ENCODE measurements at places on chromosomes 12 and 14. TPM values are rescaled to one million over a fixed set of nuclear protein-coding genes. Genes with fewer than 3 reads are reported as not detected.

- DNase-seq, result no peak
These were observed 77.9 kb downstream of the NPAS3 start for GRCh38 chr14:33016613-33017012.

- peak; percentile 36 for DNase-seq
These were observed 123.1 kb downstream of the GALC start for GRCh38 chr14:87869619-87870583.

The KRT73 gene
- not detected for polyA plus RNA-seq

DNA sequence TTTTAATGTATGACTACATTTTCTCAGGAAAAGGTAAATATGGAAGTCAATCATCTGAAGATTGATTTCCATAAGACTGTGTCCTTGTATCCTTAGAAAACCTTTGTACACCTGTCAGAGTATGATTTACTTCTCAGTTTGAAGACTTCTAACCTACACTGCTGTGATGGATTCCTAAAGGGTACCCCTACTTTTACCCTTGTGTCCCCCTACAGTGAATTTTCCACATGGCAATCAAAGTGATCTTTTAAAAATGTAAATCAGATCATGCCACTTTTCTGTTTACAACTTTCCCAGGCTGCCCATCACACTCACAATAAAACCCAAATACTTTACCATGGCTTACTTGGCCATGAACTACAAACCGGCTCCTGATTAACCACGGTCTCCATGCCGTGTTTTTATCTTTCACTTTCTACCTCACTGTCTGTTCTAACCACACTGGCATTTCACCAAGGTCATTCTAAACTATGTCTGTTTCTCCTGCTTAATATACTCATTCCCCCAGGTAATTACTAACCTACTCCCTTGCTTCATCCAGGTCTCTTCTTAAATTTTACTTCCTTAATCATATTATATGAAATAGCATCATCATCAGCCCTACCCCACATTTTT lies 8.1 kb downstream of the DNAI7 start:
- DNase-seq, result peak; percentile 8

The SYNE2 gene
- 5.2 TPM for polyA plus RNA-seq

The ANKS1B gene
- polyA plus RNA-seq, result not detected

DNA sequence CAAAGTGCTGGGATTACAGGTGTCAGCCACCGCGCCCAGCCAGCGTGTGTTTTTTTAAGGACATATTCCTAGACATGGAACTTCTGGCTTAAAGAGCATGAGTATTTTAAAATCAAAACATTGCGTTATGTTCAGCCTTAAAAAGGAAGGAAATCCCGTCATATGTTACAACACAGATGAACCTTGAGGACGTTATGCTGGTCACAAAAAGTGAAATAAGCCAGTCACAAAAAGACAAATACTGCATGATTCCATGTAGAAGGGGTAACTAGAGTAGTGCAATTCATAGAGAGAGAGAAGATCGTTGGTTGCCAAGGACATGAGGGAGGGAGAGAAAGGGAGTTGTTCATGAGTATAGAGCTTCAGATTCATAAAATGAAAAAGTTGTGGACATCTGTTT lies 53.9 kb downstream of the ACACB start:
- DNase-seq, result no peak

The PLA2G1B gene
- not detected for polyA plus RNA-seq

DNA sequence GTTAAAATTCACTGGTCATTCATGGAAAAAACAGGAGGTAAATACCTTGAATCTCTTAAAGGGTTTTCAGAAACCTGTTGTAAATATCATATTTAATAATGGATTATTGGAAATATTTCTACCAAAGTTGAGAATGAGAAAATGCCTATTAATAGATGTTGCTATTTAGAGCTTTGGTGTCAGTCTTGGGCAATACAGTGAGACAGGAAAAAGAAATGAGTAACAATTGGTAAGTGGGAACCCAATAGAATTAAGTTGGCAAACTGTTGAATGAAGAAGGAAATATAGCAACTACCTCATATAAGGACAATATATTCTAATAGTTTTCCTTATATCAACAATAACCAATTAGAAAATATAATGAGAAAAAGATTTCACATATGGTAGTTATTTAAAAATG lies 78.0 kb downstream of the ATF7IP start:
- DNase-seq, result peak; percentile 14

DNA sequence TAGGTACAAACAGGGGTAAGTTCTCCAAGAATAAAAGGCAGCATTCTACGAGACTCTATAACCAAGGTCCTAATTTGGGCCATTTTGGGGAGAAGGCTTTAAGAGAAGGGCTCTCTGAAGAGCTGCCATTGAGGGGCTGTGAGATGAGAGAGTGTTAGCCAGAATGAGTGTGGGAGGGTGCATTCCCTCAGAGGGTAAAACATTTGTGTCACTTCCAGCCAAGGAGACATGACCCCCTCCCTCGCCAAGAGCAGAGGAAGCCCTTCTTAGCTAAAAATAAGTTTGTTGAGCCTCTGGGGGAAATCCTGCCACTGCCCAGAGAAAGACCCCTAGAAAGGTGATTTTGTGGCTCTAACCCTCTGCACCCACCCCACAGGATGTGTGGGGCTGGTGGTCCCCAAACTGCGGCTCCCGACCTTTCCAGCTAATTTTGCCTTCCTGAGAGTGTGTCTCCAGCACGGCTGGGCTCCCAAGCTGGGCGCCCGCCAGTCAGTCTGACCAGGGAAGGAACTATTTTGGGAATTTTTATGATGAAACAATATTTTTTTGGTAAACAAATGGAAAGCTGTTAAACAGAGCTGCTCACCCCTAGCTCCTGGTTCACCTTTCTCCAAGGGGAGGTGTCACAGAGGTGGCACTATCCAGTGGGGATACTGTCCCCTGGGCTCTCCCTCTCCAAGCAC lies 65.9 kb upstream of the JDP2 start:
- no peak for DNase-seq

The PDE3A gene
- 0.01 TPM for polyA plus RNA-seq

DNA sequence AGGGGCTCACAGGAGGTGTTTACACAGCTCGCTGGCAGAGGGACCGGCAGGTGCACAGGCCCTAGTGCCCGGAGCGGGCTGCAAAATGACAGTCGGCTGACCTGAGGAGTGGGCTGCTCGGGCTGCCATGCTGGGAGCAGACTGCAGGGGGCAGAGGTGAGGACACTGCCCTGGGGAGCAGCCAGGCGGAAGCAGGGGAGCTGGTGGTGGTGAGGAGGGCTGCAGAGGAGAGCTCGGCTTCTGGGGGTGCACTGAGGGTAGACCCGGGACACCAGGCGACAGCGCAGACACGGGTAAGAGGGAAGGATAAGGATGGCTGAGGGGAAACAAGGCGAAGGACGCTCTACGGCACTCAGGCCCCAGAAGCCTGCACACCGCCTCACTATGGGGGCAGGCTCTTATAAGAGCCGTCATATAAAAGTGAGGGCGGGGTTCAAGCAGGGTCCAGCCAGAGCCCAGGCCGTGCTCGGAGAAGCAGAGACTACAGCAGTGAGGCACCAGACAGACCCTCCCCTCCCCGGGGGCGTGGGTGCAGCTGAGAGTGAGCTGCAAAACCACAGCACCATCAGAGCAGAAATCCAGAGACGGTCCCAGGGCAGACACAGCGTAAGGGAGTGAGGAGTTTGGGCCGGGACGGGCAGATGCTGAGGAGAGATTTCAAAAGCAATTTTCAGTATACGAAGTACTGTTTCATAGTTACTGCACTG lies 62.5 kb downstream of the CCDC88C start:
- DNase-seq, result no peak

- DNase-seq, result no peak
These were observed 668.9 kb downstream of the AACS start for GRCh38 chr12:125734137-125734536.

GRCh38 chr12:34526946-34527345 lies 504.6 kb downstream of the ALG10 start:
- DNase-seq, result no peak

The LBHD2 gene
- polyA plus RNA-seq, result not detected

The CLEC4A gene
- 0.44 TPM for polyA plus RNA-seq

DNA sequence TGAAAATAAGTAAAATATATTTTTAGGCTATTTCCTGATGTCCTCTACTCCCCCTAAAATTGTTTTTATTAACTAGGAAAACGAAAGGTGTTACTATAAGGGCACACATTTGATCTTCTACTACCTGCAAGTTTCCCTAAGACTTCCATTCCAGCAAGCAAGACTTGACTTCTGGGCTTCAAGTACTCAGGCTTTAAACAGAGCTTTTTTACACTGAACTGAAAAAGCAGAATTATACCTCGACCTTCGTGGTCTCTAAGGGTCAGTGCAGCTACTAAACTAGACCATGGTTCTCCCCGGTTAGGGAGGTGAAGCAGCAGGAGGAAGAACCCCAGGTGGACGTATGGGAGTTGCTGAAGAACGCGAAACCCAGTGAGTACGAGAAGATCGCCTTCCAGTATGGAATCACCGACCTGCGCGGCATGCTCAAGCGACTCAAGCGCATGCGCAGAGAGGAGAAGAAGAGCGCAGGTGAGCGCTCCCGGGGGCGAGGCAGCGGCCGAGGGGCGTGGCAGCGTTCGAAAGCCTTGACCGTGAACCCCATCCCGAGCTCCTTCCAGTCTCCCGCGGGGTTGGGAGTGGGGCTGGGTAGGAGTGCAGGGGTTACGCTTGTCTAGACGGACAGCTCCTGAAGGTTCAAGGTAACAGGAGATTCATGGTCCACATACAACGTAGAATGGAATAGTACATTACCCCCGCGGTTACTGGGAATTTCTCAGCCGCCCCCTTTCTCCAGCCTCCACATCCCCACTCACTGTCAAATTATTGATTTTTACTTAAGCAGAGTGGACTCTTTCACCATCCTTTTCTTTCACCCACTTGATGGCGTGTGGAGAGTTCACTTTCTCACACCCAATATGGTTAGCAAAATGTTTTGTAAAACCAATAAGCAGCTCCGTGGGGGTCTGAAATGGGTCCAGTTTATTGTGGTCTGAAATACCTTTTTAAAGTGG lies 47.6 kb downstream of the MYBPC1 start:
- no peak for DNase-seq

The SSPN gene
- 3.5 TPM for polyA plus RNA-seq

The MYH6 gene
- not detected for polyA plus RNA-seq

DNA sequence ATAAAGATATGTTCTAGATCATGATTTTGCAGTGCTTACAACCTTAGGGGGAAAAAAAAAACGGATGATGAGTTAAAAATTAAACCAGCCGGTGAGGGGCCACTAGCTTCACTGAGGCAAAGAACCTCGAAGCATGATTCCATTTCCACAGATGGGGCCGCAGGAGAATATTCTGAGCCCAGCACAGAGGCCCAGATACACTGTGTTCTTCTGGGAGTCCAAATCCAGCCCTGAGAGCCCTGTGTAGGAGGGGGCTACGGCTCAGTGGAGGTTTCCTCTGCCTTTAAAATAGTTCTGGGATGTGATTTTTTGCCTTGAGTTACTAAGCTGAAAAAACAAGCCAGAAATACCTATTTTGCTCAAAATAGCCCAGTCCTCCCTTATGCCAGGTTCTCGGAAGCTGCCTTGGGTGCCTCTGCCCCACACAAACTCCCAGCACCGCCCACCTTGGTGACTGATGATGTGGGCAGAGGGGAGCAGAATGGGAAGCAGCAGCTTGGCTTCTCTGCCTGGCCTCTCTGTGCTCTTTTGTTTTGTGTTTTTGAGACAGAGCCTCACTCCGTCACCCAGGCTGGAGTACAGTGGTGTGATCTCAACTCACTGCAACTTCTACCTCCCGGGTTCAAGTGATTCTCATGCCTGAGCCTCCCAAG lies 105.4 kb upstream of the BCL2L14 start:
- DNase-seq, result no peak

The KRT6C gene
- not detected for polyA plus RNA-seq

The BEGAIN gene
- 1.2 TPM for polyA plus RNA-seq

GRCh38 chr12:19615384-19615725 lies 176.1 kb downstream of the AEBP2 start:
- DNase-seq, result no peak

DNA sequence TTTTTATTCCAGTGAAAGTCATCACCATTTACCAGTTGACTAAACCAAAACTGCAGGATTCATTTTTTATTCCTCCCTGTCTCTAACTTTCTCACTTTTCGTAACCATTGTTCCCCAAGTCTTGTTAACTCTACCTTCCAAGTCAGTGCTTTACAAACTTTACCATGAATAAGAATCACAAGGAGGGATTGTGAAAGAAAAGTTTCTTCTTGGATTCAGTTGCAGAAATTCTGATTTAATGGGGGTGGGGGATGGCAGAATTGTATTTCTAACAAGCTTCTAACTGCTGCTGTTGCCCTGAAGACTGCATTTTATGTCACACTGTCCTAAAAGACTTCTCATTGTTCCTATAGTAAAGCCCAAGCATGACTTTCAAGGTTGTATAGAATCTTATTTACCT lies 5.0 kb upstream of the RAB21 start:
- no peak for DNase-seq

DNA sequence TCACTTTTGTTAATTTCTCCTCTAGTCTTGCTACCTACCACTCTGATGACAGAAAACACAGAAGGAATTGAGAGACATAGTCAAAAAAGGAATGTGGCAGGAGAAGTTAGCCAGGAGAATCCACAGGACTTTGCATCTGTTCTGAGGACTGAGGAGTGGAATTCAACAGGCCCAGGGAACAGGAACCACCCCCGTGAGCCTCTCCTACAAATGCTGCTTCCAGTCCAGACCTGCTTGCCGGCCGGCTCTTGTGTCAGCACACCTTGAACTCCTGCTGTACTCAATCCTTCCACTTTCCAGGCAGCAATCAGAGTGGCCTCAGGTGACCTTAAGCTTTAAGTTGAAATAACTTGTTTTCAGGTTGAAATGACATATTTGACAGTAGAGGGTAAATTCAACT lies 903.1 kb downstream of the BCL11B start:
- DNase-seq, result no peak

The BLOC1S1 gene
- 285 TPM for polyA plus RNA-seq

The FGF6 gene
- polyA plus RNA-seq, result not detected

GRCh38 chr12:14885718-14886221 lies at the start of gene MGP:
Gene MGP, minus strand, starts transcription at chr12:14885854. Its CDS starts 63 bp downstream, at chr12:14885791.
- peak; percentile 18 for DNase-seq

GRCh38 chr12:26571560-26571959 lies 261.4 kb downstream of the ITPR2 start:
- DNase-seq, result no peak

The NDUFB1 gene
- polyA plus RNA-seq, result 326 TPM

GRCh38 chr12:121060149-121061001 lies 21.3 kb upstream of the OASL start:
- peak; percentile 33 for DNase-seq

The TTC9 gene
- polyA plus RNA-seq, result 0.01 TPM
